ENCODE measurements at places on chromosomes 1 and 21. TPM values are rescaled to one million over a fixed set of nuclear protein-coding genes. Genes with fewer than 3 reads are reported as not detected.

Gene DENND2C
- 3.7 TPM for total RNA-seq

DNA sequence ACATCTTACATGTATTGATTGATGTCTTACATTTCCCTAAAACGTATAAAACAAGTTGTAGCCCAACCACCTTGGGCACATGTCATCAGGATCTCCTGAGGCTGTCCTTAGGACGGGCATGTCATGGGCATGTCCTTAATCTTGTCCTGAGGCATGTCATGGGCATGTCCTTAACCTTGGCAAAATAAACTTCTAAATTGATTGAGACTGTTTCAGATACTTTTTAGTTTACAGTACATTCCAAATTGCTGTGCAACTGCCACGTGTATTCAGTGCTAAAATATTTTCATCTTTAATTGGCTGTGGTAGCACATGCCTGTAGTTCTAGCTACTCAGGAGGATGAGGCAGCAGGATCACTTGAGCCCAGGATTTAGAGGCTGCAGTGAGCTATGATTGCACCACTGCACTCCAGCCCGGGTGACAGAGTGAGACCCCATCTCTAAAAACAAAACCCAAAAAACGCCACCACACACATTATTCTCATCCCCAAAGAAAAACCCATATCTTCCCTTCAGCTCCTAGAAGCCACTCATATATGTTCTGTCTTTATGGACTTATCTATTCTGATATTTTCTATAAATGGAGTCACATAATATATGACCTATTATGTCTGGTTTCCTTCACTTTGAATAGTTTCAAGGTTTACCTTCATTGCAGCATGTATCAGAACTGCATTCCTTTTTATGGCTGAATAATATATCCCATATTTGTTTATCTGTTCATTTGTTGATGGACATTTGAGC lies 96.0 kb upstream of the BTG3 start:
- DNase-seq, result no peak

- no peak for DNase-seq
Observed at GRCh38 chr1:167431261-167431908, 86.9 kb downstream of the CD247 start.

DNA sequence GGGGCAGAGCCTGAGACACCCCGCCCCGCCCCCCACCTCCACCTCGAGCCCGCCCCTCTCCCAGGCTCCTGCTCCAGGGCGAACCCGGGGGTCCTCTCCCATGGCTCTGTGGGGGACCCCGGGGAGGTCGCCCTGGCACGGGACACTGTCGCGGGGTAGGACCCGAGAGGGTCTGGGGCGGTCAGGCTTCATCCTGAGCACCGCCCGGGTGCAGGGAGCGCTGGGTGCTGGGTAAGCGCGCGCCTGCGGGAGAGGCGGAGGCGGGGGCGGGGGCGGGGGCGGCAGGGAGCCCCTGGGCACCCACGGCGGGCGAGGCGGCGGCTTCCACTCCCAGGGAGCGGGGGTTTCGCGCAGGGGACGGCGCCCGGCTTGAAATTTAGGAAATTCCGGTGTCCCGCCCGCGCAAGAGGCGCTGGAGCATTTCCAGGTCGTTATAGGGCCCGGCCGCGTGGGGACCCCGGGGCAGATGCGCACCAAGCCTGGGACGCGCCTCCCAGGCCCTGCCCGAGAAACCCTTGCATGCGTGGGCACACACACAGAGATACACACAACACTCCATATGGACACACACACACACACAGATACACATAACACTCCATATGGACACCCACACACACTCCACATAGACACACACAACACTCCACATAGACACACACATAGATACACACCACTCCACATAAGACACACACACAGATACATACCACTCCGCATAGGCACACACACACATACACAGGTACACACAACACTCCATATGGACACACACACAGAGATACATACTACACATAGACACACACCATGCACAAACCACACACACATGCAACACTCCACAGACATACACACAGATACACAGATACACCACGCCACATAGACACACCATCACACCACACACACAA lies 48.7 kb upstream of the SLC19A1 start:
- peak; percentile 77 for DNase-seq

- no peak for DNase-seq
Observed at GRCh38 chr1:6298940-6299465, 38.1 kb upstream of the GPR153 start.

DNA sequence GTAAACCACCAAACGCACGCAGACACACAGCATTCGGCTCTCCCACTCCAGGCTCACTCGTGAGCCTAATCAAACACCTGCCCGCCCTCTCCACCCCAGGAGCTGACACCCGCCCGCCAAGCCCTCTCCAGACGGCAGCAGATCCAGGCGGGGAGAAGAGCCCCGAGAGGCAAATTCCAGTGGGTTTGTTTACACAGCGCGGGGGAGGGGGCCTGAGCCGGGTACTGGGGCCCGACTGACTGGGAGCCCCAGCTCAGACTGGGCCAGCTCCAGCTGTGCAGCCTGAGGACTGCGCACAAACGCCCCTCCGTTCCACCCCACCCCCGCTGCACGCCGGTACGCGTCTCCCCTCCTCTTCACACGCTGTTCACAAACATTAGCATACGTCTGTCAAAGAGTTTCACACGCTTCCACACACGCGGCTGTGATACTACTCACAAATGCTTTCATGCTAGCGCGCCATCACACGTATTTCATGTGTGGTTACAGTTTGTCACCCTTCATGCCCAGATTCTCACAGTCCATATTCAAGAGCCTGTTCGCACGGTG lies 1.0 kb upstream of the EFNA1 start:
- peak; percentile 43 for DNase-seq

DNA sequence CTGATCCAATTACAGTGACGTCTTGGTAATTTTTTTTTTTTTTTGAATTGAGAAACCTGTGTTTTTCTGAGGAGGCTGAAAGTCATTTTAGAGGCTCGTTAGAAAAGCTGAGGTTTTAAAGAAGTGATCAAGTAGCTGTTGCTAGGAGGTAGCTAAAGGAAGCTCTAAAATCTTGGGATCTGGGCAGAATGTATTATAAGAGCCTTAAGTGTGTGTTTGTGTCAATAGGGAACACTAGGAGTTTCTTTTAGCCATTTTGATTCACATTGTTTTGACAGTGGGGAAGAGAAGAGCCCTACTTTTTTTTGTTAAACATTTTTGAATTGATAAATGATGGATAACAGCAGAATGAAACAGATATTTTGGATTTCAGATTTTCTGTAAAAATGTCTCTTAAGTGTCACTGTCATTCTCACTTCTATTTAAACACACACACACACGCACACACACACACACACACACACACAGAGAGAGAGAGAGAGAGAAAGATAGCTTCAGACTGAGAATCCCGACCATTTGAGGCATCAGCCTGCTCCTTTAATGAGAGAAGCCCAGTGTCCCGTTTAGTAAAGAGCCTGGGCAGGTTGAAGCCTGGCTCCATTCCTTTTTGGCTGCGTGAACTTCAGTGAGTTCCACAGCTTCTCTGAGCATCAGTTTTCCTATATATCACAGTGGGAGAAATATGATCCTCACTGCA lies 79.1 kb upstream of the GPR88 start:
- no peak for DNase-seq

DNA sequence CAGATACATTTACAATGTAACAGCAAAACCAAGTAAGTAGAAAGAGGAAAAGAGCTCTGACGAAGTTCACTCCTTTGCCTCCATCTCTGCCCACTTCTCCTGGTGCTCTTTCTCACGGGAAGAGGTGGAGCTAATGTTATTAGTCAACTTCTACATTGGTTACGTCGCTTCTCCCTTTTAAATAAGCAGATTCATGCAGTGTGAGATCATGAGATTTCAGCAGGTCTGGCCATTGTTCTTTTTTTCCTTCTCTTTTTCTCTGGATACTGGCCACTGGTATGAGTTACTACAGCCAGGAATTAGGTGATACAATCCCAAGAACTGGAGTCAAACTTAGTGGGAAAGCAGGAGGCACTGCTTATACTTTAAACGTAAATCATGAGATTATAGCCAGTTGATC lies 207.1 kb downstream of the AKT3 start:
- no peak for DNase-seq
